ENCODE measurements at places on chromosomes 13 and 19.
A peak's percentile ranks its signal among the peaks of the same experiment; 100 is the strongest.

DNA sequence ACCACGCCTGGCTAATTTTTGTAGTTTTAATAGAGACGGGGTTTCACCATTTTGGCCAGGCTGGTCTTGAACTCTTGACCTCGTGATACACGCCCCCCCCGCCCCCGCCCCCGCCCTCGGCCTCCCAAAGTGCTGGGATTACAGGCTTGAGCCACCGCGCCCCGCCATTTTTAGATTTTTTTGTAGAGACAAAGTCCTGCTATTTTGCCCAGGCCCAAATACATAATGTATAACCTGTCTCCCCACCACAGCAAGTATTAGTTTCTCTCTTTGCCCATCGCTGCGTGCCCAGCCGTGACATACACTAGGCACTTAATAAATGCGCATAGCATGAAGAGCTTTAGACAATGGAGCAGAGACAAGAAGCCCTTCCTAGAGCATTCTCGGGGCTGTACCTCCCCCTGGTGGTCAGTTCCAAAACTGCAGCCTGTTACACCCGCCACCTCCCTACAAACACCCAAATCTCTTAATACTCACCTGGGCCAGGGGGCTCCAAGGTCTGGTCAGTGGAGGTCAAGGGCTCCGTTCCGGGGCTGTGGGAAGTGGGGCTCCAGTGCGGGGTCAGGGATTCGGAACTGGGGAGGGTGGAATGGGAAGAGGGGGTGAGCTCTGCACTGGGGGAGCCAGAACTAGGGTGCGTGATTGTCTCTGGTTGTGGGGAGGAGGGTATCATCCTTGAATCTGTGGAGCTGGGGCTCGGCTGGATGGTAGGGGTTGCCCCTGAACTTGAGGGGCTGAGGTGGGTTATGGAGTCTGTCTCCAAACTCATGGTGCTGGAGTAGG, 22.5 kb downstream of the IQCN start:
- no peak for DNase-seq

DNA sequence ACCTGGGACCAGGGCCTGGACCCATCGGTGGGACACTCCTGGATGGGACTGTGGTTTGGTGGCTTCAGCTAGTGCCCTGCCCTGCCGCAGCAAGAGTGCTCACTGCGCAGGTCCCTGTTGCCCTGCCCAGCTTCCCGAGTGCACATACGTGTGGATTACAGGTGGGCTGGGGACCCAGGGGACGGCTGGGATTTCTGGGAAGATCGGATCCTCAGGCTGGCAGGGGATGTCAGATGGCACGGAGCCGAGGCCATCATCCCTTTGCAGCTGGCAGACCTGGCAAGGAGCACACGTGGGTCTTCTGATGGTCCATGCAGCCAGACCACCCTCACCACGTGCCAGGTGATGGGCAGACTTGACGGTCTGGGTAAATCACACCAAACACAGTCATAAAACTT, 69.3 kb downstream of the CHST8 start:
- DNase-seq = no peak

GRCh38 chr19:32333227-32333626, 12.2 kb upstream of the ZNF507 start:
- DNase-seq = no peak

DNA sequence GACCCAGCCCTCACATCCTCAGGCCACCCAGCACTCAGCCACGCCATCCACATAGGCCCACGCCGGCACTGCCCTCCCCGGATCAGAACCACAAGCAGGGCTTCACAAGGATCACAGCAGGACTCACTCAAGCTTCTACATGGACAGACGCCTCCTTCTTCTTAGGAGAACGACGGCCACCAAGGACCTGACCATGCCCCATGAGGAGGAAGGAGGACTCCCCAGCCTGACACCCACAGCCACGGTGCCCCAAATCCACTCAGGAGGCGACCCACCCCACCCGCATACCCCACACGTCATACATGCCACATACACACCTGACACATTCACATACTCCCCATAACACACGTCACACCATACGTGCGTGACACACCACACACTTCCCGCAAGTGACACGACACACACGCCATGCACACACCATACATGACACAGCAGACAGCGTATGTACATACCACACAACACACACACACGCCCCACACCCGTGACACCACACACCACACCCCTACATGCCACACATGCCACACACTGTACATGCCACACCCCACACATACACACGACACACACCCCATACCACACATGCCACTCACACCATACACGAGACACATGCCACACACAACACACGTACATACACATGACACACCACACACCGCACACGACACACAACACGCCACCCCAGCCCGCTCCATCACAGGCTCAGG, 50.4 kb downstream of the MLLT1 start:
- DNase-seq = no peak

DNA sequence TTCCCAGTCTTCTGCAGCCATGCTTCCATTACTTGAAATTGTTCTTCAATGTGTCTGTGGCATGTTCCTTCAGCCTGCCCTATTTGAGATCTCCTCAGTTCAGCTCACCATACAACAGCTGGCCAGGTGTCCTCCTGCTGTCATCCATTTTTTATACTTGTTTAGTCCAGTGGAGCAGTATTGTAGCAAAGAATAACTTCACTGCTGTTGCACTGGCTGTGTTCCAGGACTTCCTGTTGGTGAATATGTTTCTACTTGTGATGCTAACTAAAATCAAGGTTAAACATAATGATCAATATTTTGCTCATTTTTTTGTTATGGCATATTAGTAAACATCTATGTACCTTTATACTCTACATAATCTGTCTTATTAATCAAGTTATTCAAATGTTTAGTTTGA, 1394.1 kb downstream of the PCDH9 start:
- no peak for DNase-seq

- no peak for DNase-seq
Measured at GRCh38 chr19:11421371-11422098, 2.4 kb upstream of the RGL3 start.

- DNase-seq = peak; percentile 55
Measured at GRCh38 chr19:12913011-12913561, 6.0 kb downstream of the SYCE2 start.

GRCh38 chr19:8702350-8702749, 3.8 kb upstream of the ACTL9 start:
- DNase-seq = no peak

GRCh38 chr13:23578411-23579071, 8.3 kb downstream of the TNFRSF19 start:
- peak; percentile 64 for DNase-seq

GRCh38 chr13:110289661-110290060, 17.3 kb downstream of the COL4A1 start:
- DNase-seq = no peak

GRCh38 chr19:2478278-2478755, 2.4 kb downstream of the GADD45B start:
- DNase-seq = no peak

DNA sequence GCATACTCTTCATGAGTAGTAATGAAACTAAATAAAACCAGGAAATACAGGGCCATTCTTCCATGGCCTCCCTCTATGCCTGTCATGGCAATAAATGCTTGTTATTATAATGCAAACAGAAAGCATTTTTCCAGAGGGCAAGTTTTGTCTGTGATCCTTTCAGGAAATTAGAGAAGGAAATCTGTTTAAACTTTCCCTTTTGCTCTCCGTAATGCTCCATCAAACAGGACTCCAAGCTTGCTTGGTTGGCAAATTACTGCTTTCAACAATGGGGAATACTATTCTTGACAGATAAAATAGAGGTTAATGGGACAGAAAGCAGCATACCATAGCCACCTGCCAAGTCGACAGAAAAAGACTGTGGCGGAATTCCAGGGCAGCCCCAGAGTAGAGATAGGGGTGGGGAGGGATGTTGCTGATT, 252.5 kb downstream of the LHFPL6 start:
- no peak for DNase-seq

GRCh38 chr19:56710437-56710836, 38.9 kb upstream of the ZNF835 start:
- DNase-seq = no peak

DNA sequence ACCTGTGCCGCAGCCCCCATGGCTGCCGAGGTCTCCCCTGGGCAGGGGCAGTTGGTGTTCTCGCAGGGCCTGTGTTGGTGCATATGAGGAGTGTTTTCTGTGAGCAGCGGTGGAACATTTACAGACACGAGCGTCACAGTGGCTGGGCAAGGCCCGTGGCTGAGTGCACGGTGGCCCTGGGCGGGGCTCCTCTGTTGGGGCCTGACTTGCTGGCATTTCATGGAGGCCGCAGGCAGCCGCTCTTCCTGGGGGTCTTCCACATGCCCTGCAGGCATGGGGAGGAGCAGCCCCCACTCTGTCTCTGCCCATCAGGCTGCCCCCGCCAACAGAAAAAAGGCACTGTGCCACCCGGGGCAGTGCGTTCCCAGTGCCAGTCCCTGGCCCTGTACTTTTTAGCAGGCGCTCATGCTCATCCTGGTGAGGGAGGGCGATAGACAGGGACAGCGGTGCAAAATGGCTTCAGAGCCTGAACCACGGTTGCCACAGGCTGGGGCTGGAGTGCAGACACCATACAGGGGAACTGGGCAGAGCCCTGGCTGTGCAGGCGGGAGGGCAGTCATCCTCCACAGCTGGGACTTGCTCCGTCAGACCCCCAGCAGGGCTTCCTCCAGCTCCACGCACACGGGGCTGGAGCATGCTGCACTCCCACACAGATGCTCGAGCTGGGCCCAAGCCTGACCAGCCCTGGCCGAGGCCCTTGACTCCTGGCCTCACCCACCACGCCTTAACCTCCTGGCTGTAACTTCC, 23.5 kb downstream of the TFDP1 start:
- DNase-seq = no peak

DNA sequence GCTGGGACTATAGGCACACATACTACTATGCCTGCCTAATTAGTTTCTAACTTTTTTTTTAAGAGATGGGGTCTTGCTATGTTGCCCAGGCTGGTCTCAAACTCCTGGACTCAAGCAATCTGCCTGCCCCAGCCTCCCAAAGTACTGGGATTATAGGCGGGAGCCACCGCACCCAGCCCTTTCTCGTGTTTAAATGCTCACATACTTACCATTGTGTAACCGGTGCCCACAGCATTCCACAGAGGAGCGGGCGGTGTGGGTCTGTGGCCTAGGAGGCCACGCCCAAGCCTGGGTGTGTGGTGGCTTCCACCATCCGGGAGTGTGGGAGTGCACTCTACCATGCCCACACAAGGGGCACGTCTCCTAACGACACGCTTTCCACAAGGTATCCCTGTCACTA, 7.7 kb downstream of the LMNB2 start:
- no peak for DNase-seq

GRCh38 chr19:51525651-51526050, 5.8 kb downstream of the SIGLEC6 start:
- DNase-seq = no peak

DNA sequence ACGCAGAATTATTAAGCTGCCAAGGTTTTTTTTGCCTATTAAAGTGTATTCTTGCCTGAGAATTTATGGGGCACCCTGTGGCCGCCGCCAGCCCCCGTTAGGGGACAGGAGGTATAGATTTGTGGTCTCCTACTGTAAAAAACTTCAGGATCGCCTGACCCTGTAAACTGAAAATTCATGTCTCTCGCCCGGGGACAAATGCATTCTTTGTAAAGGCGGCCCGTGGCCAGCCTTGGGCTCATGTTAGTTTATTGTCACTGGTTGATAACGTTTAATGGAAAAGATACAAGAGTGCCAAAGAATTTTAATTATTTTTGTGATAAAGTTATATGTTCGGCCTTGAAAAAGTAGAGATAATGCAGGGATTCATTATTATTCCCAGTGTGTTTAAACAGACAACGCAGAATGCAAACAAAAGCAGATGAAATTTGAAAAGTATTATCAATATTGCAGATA, 141.7 kb downstream of the URI1 start:
- DNase-seq = no peak

- DNase-seq = no peak
Measured at GRCh38 chr19:56566904-56567273, 379 bp upstream of the ZNF470 start.

DNA sequence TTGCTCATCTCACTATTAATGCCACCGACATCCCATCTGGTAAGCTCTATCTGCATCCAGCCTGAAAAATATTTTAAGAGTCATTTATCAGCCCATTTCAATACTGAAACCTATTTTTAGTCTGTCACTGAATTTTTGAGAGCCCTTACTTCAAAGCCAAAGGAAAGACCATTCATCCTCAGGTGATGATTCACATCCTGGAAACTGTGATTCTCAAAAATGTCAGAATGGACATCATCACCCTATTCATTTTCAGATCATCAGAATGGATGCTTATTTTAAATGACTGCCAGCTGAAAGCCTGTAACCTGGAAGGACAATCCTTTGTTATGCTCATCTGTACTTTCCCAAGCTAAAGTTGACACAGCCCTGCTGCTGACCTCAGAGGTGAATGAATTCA, 27.0 kb downstream of the TNFSF11 start:
- no peak for DNase-seq

DNA sequence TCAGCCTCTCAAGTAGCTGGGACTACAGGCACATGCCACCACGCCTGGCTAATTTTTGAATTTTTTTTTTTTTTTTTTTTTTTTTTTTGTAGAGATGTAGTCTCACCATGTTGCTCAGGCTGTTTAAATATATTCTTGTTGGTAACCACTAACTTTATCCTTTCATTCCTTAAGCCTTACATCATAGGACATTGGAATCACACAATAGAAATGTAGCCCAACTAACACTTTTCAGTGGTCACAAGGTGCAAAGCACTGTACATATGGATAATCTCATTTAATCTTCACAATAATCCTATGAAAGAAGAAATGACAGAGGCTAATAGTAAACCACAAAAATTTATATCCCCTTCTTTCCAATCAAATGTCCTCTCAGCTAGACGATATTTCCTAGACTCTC, 417.8 kb upstream of the DACH1 start:
- DNase-seq = no peak

- no peak for DNase-seq
Measured at GRCh38 chr19:44988896-44989556, 12.2 kb upstream of the RELB start.

DNA sequence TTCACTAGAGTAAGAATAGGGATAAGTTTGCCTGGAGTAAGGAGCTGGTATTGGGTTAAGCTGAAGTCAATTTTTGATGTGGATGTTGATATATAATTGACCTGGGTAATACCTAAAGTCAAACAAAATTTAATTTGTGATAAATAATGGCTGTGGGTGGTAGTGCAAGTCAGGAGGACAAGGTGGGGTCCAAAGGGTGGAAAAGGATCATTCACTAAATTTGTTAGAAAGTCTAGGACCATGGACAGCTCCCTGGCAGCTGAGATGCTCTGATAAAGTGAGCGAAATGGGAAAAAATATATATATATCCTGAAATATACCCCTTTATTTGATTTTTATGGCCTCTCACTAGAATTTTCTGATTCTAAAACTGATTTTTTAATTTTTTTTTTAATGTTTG, 463.5 kb downstream of the GPC6 start:
- no peak for DNase-seq

- no peak for DNase-seq
Measured at GRCh38 chr13:92317066-92317465, 909.5 kb upstream of the GPC6 start.

DNA sequence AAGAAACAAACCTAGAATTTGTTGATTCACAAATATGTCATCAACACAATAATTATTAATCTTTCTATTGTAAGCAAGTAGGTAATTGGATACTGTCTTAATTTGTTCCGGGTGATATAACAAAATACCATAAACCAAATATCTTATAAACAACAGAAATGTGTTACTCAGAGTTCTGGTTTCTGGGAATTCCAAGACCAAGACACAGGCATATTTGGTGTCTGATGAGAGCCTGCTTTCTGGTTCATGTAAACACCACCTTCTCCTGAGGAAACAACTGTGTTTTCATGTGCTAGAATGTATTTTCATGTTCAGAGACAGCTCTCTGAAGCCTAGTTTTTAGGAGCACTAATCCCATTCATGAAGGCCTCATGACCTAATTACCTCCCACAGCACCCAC, 1819.5 kb downstream of the SLITRK5 start:
- no peak for DNase-seq

Measured in nucleus accumbens (tissue), 56 donors.